ENCODE measurements at places on chromosomes 13 and 19. TPM values are rescaled to one million over a fixed set of nuclear protein-coding genes. Genes with fewer than 3 reads are reported as not detected.

The ZNF813 gene
- 10.8 TPM for total RNA-seq

The PDCD2L gene
- total RNA-seq: 11.1 TPM

The FCER2 gene
- not detected for total RNA-seq

GRCh38 chr13:112451512-112452379 lies 75.6 kb downstream of the SPACA7 start:
- DNase-seq: no peak
- H3K27me3 ChIP-seq: no peaks in the 10 kb centered on the region
- H3K27ac ChIP-seq: no peak overlapping the region
- no peaks in the 10 kb centered on the region for H3K36me3 ChIP-seq

DNA sequence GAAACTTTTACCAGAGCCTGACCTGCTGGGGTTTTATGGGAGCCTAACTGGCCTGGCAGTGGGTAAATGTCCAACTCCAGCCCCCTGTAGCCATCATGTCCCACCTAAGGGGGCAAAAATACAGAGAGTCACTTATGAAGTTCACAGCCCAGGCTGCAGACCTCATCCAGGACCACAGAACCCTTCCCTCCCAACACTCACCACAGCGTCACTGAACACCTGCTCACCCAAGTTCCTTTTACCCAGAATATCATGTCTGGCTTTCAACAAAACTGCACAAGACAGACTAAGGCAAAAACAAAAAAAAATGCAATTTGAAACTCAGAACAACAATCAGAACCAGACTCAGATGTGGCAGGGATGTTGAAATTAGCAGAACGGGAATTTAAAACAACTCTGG lies 6.4 kb downstream of the CEACAM3 start:
- H3K27me3 ChIP-seq: no peaks in the 10 kb centered on the region
- H3K27ac ChIP-seq: no peak overlapping the region
- no peak overlapping the region for H3K4me3 ChIP-seq
- DNase-seq: no peak

DNA sequence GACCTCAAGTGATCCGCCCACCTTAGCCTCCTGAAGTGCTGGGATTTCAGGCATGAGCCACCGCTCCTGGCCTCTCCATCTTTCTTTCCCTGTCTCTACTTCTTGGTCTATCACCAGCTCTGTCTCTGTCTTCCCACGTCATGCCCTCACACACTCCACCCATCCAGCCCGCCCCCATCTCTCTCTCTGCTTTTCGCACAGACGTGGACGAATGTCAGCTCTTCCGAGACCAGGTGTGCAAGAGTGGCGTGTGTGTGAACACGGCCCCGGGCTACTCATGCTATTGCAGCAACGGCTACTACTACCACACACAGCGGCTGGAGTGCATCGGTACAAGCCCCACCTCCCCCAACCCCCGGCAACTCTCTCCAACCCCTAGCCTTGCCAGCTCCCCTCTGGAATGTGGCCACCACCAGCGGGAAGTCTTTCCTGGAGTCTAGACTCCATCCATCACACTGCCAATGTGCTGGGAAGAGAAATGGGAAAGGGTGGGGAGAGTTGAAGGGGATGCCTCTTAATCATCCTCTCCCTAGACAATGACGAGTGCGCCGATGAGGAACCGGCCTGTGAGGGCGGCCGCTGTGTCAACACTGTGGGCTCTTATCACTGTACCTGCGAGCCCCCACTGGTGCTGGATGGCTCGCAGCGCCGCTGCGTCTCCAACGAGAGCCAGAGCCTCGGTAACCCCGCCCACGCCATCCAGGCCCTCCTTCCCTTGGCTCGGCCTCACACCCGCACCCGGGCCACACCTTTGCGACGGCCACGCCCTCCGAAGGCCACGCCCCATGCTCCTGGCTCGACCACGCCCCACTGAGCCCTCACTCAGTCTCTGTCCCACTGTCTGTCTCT lies 22.5 kb downstream of the LTBP4 start:
- no peak overlapping the region for H3K27ac ChIP-seq
- H3K27me3 ChIP-seq: no peaks in the 10 kb centered on the region
- DNase-seq: peak; percentile 41
- H3K4me1 ChIP-seq: no peaks in the 10 kb centered on the region

GRCh38 chr13:62290542-62290941 lies 874.9 kb upstream of the PCDH20 start:
- no peak overlapping the region for H3K4me3 ChIP-seq
- H3K36me3 ChIP-seq: no peaks in the 10 kb centered on the region
- DNase-seq: no peak
- no peak overlapping the region for H3K27ac ChIP-seq
- H3K27me3 ChIP-seq: no peaks in the 10 kb centered on the region

DNA sequence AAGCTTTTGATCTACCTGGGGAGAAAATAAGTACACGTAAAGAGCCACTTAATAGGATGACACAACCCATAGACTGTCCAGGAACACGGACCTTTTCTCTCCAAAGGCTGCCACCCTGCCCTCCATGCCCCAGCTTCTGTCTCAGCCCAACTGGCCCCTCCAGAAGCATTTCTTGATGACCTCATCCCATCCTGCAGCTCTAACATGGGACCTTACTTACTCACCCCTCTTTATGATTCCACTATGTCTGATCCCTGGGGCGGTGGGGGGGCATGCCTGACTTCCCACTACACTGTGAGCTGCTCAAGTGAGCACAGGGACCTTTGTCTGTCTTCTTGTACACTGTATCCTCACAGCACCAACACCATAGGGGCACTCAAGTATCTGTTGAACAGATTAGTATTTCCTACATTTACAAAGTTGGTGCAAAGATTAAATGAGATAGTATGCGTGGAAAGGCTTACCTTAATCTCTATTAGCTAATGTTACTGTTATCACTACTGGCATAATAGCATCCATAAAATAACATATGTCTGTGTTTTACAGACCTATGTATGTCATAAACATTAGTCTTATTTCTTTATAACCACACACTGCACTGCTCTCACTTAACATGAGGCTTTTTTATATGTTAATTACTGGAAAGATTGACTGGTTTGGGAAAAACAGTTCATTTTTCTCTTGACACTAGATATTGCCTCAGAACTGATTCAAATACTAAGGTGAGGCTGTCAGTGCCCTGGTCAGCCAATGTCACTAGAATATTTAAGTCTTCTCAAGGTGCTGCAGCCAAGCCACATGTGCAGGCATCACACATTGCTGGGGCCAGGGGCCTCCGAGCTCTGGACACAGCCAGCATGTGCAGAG lies 100.9 kb downstream of the FOXO1 start:
- H3K4me3 ChIP-seq: no peak overlapping the region
- peaks cover 10% of the 10 kb centered on the region for H3K4me1 ChIP-seq
- DNase-seq: no peak
- no peaks in the 10 kb centered on the region for H3K27me3 ChIP-seq
- no peaks in the 10 kb centered on the region for H3K36me3 ChIP-seq

DNA sequence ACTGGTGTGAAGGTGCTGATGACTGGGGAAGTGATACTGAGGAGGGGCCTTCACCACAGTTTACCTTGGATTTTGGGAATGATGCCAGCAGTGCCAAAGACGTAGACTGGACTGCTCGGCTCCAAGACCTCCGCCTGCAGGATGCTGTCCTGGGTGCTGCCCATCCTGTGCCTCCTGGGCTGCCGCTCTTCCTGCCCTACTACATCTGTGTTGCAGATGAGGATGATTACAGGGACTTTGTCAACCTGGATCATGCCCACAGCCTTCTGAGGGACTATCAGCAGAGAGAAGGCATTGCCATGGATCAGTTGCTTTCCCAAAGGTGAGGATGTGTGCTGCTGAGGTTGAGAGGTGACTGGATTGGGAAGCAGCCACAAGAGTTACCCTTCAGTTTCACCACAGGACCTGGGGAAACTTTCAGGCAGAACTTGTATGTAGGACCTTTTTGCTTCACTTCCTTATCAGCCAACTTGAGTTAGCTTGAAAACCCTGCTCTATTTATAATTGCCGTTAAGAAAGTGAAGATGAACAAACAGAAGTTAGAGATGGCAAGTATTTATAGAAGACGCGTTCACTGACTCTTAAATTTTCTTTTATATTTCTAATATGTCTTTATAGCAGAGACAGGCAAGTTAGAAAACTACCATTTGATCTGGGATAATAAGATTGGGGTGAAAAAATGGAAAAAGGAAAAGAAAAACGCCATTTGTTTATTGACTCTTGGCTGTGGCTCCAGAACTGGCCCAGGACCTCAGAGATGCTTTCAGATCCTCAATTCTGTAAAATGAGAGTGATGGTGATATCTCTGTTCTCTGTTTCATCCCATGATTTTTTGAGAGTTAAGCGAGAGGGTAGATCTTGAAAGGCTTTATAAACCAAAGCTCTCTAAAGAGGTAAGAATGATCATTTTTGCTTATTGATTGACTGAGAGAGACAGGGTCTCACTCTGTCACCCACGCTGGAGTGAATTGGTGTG lies 5.3 kb downstream of the PDCD2L start:
- DNase-seq: no peak
- no peaks in the 10 kb centered on the region for H3K27me3 ChIP-seq
- no peak overlapping the region for H3K4me3 ChIP-seq
- H3K36me3 ChIP-seq: no peaks in the 10 kb centered on the region

Measured in uterus (tissue), 4 donors.